ENCODE measurements at places on chromosomes 6 and 20.

- DNase-seq = no peak
Observed at GRCh38 chr6:108648191-108648590, 87.5 kb downstream of the FOXO3 start.

DNA sequence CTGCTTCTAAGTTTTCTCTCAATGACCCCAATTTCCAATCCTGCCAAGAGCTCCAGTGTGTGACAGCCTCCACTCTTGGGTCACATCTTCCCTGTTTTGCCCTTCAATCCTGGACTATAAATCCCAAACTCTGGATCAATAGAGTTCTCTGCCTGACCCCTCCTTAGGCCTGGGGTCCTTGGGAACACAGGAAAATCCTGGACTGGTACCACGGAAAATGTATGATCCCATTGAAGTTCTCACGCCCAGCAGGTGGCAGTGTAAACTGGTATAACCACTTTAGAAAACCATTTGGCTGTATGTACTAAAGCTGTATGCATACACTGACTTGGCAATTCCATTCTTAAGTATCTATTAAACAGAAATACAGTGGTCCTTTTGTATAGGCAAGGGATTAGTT lies 98.0 kb downstream of the SNAP25 start:
- DNase-seq = no peak

- no peak for DNase-seq
Observed at GRCh38 chr6:49463612-49463967, 420 bp downstream of the CENPQ start.

DNA sequence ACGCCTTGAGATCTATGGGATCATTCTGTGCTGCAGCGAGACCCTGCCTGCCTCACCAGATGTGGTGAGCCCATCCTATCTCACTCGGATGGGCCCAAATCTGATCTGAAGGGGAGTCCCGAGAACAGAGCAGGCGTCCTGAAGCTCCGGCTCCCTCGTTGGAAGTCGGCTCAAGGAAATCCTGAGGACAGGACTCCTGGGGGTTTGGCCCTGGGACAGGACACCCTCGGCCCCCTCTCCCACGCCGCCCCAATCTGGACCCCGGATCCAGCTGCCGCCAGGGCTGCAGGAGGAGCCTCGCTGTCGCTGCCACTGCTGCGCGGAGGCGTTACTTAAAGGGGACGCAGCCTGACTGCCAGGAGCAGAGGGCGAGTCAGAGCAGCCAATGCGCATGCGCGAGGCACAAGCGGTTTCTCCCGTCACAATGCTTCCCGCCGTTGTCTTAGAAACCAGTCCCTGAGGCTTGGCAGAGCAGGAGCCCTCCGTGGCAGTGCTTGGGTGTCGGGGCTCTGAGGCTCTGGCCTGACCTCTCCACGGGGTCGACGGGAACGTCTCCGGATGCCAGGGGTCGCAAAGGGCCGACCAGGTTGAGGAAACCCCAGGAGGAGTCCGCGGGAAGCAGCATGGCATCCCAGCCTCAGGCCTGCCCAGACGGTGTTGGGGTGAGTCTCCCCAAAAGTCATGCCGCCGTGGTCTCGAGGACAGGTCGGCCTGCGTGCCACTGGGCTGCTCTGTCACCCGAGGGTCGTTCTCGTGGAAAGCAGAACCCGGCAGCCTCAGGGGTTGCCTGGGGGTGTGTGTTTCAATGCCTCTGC lies 1567.8 kb upstream of the DEFB115 start:
- DNase-seq = no peak

DNA sequence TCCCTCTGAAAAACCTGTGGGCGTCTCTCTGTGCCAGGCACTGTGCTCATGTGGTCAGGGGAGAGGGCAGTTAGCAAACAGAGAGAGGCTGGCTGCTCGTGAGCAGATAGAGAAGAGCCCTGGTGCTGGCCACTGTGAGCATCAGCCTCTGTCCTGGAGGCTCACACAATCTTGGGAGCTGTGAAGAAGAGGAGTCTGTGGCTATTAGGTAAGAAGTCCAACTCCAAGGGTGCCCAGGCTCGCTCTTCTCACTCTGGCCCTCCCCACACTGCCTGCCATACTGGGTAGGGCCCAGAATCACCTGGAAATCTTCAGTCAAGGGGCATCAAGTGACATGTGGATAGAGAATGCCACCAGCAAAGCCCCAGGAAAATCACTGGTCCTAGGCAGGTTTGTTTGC lies 14.1 kb downstream of the SCML4 start:
- DNase-seq = no peak
